ENCODE measurements at places on chromosomes 4 and X. TPM values are rescaled to one million over a fixed set of nuclear protein-coding genes. Genes with fewer than 3 reads are reported as not detected.

DNA sequence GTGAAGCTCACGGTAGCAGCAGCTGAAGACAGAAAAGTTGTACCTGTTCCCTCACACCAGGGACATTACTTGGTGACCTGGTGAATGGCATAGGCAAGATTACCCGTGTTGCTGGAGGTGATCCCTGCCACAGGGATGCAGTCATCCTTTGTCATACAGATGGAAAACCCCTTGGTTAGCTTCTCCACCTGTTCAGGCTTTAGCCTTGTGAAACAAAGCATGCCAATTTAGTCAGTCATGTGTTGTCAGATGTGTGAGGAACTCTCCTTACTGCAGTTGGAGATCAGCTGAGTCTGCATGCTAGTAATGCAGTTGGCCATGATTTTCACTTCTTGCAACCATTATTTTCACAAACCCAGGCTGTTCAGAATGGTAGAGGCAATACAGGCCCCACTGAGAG, 41.0 kb downstream of the AMELX start:
- DNase-seq, result no peak

- DNase-seq, result no peak
Measured at GRCh38 chr4:190014771-190015537, 12.1 kb downstream of the FRG2 start.

DNA sequence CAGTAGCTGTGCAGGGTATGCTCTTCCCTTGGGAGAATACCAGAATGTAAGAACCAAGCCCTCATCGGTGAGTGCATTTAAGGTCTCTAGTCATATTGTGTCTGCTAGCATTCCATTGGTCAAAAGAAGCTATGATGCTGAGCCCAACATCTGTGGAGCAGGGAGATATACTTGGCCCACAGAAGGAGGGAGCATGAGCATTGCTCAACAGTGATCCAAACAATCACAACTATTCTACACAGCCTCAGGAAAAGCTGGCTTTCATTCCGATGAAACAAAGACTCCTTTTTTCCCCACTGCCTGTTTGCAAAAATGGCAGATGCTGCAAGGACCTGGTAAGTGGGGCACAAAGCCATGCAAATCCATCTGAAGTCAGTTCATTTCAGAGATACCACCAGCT, 80.6 kb upstream of the DHX15 start:
- no peak for DNase-seq

The ADGRG4 gene
- 3.9 TPM for total RNA-seq

The CT47A1 gene
- not detected for total RNA-seq

GRCh38 chr4:184432127-184432922, 42.0 kb downstream of the IRF2 start:
- no peak for DNase-seq

The SSX2B gene
- not detected for total RNA-seq

The CCSER1 gene
- 11.6 TPM for total RNA-seq
